ENCODE measurements at places on chromosomes 7 and 10. TPM values are rescaled to one million over a fixed set of nuclear protein-coding genes. Genes with fewer than 3 reads are reported as not detected.

GRCh38 chr7:80014511-80014910 lies 120.1 kb upstream of the GNAI1 start:
- peak; percentile 12 for DNase-seq

GRCh38 chr7:150407588-150408392 lies 28.7 kb downstream of the ZNF775 start:
- DNase-seq: no peak

DNA sequence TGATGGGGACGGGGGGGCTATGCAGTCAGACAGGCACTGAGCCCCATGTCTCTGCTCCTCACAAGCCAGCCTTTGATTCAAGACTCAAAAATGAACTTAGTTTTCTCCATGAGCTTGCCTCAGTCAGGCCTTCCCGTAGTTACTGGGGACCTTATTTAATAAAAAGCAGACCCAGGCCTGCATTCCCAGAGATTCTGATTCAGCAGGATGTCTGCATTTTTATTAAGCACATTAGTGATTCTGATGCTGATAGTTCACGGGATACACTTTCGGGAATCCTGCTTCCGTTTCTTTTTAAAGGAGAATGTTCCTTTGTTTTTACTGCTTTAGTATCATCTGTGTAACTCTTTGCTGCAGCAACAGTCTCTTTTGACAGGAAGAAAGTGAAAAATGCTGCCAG lies 28.3 kb upstream of the PLPP4 start:
- DNase-seq: no peak

DNA sequence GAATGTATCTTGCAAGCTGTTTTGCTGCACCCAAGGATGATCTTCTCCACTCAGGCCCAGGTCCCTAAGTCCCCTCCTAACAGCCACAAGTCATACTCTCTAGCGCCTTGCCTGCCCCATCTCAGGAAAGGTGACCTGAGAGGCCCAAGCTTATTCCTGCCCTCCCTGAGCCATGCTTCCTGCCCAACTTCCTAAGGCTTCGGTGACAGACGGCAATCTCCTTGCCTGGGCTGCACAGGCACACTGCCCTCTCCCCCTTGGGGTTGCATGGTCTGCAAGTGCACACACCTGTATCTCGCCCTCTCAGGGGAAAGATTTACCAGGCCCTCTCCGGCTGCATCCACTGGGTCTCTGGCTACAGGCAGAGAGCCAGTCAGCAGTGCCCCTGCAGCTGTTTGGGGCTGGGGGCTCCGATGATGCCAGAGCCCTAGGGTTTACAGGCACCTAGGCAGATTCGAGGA lies 771 bp upstream of the ADIRF start:
- peak; percentile 17 for DNase-seq

GRCh38 chr7:106114716-106115383 lies 2.7 kb upstream of the SYPL1 start:
- DNase-seq: peak; percentile 49

GRCh38 chr7:113764401-113765035 lies 154.3 kb downstream of the PPP1R3A start:
- DNase-seq: no peak

GRCh38 chr7:129780974-129781927 lies 169.7 kb downstream of the NRF1 start:
- DNase-seq: peak; percentile 55

DNA sequence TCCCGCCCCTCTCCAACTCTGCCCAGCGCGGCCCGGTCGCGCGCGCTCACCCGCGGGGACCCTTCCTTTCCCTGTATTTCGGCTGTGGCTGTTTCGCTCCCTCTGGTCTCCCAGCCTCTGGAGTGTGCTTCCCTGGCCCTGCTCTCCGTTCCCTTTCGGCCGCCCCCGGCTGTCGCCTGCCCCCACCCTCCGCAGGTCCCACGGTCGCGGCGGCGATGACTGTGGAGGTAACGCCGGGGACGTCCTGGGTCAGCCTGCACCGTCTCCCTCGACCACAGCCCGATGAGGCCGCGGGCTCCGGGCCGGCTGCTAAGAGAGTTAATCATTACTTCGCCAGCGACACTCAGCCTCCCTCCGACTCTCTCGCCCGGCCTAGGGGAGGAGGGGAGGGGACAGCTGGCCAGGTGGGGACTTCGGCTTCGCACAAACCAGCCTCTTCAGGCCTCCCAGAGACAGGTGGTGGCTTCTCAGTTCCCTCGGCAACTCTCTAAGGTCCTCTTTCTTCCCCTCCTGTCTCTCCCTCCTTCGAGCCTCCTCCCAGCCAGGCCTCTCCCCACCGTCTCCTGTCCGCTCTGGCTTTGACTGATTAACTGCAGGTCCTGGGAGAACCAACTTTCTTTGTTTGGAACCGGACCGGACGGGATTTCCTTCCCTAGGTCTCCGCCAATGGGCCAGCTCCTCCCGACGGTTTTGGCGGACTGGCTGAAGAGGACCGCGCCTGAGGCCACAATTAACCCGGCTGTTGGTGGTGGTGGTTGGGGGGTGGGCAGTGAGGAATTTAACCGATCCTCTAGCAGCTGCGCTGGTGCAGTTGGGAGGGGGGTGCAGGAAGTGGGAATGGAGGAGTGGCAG lies 5.6 kb upstream of the PAX2 start:
- no peak for DNase-seq

DNA sequence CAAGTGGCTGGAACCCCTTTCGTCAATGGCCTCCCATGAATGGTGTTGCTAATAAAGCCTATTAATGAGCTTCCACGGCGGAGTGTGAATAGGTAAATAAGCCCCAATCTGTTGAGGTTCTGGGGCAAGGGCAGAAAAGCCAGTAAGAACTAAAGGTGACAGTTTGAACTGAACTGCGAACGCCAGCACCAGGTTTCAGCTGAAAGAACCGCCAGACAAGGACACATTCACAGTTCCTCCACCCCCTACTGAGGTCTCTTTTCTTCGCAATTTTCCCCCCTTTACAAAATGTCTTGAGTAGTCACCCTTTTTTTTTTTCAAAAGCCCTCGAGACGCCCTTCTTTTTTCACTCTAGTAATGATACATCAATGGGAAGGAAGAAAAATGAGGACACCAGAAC lies 2.4 kb upstream of the FGFR2 start:
- no peak for DNase-seq

DNA sequence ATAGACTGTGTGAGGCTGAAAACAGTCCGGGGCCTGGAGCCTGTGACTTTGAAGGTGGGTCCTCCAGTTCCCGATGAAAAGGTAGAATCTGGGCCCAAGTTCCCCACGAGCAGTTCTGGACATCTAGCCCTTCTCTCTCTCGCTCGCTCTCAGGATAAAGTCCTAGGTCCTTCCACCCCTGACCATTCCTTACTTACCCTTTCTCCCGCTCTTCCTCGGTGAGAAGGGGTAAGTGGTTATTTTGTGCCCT lies 713 bp downstream of the IMMP2L start:
- no peak for DNase-seq

DNA sequence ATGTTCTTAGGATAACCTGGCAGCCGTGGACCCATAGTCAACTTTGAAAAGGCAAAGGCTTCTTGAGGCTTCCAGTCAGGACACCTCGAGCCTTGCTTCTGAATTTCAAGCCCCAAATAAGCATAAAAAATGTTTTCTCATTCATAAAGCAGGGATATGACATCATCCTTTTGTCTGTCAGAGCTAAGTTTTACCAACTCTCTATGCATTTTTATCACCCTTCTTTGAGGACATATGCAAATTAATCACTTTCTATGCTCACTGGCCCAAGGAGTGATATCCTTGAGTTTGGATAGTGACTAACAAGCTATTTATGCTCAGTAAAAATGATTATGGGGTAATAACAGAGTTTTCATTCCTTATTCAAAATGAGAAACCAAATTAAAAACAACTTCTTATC lies 159.4 kb downstream of the ANLN start:
- no peak for DNase-seq

- DNase-seq: no peak
Observed at GRCh38 chr7:52289247-52289646, 746.2 kb upstream of the POM121L12 start.

DNA sequence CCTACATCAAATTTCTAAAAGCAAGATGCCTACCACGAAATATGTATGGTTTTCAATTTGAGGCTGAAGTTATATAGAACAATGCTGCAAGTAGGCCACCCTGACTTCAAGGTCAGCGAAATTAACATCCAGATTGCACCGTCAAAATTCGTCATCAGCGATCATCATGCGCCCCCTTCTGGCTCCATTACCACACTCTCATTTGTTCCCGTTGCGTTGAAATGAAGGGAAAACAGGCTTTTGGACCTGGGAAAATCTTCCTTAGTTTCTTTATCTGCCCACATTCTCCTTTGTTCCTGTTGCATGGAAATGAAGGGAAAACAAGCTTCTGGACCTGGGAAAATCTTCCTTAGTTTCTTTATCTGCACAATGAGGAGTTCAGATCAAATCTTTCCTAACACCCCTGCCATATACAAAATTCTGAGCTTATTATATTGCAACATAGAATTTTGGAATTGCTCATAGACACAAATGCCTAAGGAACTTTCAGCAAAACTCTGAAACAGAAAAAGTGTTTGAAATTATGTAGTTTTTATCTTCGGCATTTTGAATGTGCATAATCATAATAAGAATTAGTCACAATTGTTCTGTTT lies 98.2 kb upstream of the PRKCQ start:
- DNase-seq: peak; percentile 81

GRCh38 chr10:89679986-89680385 lies 21.4 kb upstream of the KIF20B start:
- no peak for DNase-seq

DNA sequence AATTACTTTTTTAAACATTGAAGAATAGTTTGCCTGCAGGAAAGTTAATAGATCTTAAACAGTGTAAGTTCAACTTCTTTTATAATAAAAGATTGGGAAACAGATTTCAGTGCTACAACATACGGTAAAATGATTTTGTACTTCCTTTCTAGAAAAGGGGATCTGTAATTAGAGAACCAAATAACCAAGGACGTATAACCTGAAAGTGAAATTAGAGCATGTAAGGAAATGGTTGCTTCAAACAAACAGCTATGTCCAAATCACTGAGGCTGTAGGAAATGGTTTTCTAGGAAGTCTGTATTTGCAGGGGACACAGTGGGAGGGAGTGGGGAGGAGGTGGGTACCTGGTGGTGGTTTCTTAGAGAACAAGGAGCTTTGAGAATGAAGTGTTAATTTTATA lies 57.9 kb upstream of the EXOC6 start:
- no peak for DNase-seq

GRCh38 chr10:42940487-42941294 lies 136.2 kb upstream of the RET start:
- no peak for DNase-seq

DNA sequence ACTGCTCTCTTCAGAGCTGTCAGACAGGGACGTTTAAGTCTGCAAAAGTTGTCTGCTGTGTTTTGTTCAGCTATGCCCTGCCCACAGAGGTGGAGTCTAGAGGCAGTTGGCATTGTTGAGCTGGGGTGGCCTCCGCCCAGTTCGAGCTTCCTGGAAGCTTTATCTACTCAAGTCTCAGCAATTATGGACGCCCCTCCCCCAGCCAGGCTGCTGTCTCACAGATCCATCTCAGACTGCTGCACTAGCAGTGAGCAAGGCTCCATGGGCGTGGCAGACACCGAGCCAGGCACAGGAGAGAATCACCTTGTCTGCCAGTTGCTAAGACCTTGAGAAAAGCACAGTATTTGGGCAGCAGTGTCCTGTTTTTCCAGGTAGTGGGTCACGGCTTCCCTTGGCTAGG lies 98.1 kb downstream of the SDHAF3 start:
- peak; percentile 8 for DNase-seq

DNA sequence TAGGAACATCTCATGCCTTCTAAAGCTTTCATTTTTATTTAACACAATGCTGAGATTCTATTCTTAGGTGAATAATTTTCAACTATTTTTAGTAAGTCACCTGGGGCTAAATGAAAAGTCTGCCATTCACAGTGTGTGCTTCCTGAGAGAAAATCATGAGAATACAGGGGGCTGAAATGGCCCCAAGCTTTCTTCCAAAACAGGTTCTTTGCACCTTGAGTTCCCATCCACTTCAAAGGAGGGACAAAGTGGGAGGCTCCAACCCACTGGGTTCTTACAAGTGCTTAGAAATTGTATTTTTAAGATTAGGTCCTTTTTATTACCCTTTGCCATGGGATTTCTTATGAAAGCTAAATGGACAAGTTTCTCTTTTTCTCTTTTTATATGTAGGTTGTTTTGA lies 21.5 kb upstream of the FAM133B start:
- no peak for DNase-seq

GRCh38 chr10:7090529-7090928 lies 320.3 kb downstream of the SFMBT2 start:
- DNase-seq: no peak

- no peak for DNase-seq
Observed at GRCh38 chr10:80407812-80408241, 524 bp upstream of the PRXL2A start.

DNA sequence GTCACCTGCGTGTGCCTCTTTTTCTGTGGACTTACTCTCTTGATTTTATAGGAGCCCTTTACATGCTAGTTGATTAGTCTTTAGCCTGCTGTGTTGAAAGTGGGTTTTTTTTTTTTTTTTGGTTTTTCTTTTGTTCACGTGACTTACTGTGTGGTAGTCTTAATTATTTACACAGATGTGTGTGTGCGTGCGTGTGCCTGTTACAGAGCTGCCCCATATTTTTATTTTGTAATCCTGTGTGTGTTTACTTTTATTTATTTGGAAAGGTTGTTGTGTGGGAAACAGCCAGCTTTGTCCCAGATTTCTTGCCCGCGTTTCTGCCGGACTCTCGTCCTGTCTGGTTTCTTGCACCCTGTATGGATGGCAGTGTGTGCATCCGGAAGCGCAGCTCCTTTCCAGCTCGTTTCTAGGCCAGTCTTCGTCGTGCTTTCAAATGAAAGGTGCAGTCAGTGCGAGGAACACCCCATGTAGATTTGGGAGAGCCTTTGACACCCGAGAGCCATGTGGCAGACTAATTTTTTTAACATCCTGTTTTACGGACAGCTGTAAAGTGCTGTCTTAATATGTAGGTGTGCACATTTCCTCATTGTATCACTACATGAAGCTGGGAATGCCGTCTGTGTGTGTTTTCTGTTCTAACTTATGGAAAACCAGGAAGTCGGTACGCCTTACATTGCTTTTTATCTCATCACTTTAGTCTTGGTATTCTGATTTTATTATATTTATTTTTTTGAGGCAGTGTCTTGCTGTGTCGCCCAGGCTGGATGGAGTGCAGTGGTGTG lies 55.6 kb downstream of the DNAJB6 start:
- no peak for DNase-seq

- DNase-seq: no peak
Observed at GRCh38 chr10:17231788-17232187, 3.7 kb downstream of the VIM start.

DNA sequence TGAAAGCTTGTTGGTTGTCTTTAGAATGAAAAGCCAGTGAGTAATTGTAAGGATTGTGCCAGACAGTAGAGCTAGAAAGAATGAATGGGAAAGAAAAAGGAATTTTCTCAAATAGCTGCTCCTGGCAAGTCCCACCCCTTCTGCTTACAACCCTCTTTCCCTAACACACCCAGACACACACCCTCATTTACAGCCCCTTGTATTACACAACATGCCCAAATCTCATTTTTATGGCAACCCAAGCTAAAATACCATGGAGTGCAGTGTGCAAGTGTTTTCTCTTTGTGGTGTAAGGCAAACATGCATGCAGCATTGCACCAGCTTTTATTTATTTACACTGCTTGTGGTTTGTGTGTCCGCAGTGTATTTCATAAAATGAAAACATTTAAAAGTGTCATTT lies 1.5 kb downstream of the PRKAR2B start:
- DNase-seq: no peak

CDK1 gene
- 1.8 TPM for total RNA-seq
